ENCODE measurements at places on chromosomes 16 and 17. TPM values are rescaled to one million over a fixed set of nuclear protein-coding genes. Genes with fewer than 3 reads are reported as not detected.

SULT1A2 gene
- total RNA-seq, result 13.0 TPM

DDX52 gene
- 20.9 TPM for total RNA-seq

CLDN6 gene
- not detected for total RNA-seq

AIPL1 gene
- not detected for total RNA-seq

KCNG4 gene
- not detected for total RNA-seq

TEKT1 gene
- total RNA-seq, result not detected

TAT gene
- total RNA-seq, result not detected

PPM1D gene
- 22.3 TPM for total RNA-seq

C16orf86 gene
- total RNA-seq, result 3.8 TPM

SOX8 gene
- total RNA-seq, result 0.81 TPM

SCGB1C2 gene
- not detected for total RNA-seq

- no peak for DNase-seq
Observed at GRCh38 chr17:69534235-69534621, 119.7 kb downstream of the MAP2K6 start.

DNA sequence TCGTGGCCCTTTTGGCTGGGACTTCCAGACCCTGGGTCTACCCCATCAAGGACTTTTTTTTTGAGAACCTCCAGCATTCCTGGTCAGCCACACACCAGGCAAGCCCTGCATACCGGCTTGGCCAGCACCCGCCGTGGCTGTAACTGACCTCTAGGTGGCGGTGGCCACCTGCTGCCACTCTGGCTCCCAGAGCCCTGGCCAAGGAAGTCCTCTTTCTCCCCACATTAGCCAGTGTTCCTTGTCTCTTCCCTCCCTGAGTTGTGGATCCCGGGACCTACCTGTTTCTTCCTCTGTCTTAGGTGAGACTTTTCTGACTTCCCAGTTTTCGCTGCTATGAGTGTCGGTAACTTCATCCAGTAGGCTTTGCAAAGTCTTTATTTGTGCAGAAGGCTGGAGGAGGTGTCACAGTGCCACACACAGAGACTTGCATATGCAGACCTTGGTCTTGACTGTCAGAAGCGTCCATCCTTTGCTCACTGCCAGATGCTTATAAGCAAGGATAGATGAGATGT lies 348.3 kb downstream of the CPPED1 start:
- peak; percentile 81 for DNase-seq

DNA sequence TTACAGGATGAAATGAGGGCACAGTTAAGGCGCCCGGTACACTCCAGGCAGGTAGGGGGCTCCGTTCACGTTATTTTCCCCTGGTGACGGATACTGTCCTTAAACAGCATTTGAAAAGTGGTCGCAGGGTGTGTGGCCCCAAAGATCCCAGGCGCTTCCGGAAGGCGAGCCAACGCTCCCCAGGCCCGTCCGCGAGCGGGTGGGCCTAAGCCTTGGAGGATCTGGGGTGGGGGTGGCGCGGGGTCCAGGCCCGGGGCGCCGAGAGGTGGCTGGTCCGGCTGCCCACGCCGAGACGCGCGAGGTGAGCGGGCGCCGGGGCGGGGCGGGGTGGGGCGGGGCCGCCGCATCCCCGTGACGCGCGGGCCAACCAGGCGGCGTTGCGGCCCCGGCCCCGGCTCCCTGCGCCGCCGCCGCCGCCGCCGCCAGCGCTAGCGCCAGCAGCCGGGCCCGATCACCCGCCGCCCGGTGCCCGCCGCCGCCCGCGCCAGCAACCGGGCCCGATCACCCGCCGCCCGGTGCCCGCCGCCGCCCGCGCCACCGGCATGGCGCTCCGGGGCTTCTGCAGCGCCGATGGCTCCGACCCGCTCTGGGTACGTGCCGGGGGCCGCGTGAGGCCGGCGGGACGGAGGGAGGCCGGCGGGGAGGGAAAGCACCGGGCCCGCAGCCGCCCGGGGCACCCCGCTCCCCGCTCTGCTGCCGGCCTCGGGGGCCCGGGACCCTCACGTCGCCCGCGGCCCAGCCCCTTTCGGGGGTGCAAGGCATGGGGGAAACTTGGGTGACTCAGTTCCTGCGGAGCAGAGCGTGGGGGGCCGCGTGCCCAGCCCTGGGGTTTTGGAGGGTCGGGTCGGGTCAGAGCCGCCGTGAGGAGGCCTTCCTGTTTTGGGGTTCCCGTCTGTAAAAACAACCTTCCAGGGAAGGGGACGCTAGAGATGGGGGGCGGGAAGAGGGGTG lies at the start of gene ABCC1:
Gene ABCC1 (plus strand): TSS at position 407 of the 951 bp plus-strand sequence. CDS start 136 bp downstream, at position 543.
- peak; percentile 78 for DNase-seq

GRCh38 chr16:57846078-57846697 lies 43.9 kb upstream of the KIFC3 start:
- no peak for DNase-seq

GRCh38 chr17:16584273-16584995 lies 15.4 kb upstream of the ZNF287 start:
- DNase-seq, result peak; percentile 97

- peak; percentile 64 for DNase-seq
Observed at GRCh38 chr17:45338023-45338781, 21.4 kb upstream of the MAP3K14 start.

DNA sequence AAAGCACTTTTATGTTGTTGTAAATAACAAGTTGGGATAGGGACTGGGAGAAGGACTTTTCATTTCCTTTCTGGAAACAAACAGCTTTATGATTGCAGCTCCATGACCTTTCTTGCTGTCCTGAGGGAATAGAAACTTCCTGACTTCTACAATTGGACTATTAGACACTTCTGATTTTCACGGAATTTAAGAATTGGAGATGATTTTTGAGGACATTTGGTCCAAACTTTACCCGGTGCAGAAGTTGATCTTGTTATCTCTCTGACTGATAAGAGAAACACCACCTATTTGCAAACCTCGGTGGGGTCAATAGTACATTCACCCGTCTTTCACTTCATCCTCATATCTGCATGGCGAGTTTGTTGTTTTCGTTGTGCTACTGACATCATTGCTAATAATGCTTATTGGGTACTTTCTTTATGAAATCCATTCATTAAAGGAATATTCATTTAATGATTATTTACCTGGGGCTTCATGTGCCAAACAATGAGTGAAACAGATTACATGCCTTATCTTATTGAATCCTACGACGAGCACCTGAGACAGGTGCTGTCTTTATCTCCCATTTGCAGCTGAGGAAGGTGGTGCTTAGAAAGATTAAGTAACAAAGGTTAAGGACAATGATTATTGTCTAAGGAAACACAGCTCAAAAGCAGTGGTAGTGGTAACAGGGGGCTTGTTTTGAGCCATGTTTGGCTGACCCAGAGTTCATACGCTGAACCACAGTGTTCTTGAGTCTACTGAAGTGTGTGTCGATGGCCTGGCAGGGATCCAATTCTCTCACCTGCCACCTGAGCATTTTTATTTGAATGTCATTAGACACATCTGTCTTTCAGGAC lies 176.9 kb upstream of the FAM20A start:
- DNase-seq, result no peak

- no peak for DNase-seq
Observed at GRCh38 chr17:50518384-50519023, 10.3 kb downstream of the MYCBPAP start.

- DNase-seq, result no peak
Observed at GRCh38 chr17:3873862-3874261, 19.0 kb downstream of the CAMKK1 start.

GRCh38 chr16:57732714-57733113 lies 2.9 kb upstream of the KATNB1 start:
- no peak for DNase-seq

GRCh38 chr17:56528696-56529095 lies 64.8 kb upstream of the NOG start:
- no peak for DNase-seq

DNA sequence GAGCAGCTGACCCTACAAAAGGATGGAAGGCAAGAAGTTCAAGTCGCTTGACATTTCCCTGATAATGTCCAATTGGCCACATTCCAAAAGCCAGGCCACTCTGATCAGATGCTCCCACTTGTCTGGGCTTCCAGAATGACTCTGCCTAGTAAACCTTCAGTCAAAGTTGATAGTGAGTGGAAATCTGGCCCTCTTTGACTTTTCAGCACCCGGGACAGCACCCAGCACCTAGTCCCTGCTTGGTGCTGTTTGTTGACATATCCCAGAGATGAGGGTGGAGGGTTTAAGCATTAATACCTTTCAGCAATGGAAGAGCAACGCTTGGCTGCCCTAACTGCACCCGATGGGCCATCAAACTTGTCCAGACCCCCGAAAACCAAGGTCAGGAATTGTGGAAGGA lies 131.3 kb downstream of the AIPL1 start:
- DNase-seq, result no peak

DNA sequence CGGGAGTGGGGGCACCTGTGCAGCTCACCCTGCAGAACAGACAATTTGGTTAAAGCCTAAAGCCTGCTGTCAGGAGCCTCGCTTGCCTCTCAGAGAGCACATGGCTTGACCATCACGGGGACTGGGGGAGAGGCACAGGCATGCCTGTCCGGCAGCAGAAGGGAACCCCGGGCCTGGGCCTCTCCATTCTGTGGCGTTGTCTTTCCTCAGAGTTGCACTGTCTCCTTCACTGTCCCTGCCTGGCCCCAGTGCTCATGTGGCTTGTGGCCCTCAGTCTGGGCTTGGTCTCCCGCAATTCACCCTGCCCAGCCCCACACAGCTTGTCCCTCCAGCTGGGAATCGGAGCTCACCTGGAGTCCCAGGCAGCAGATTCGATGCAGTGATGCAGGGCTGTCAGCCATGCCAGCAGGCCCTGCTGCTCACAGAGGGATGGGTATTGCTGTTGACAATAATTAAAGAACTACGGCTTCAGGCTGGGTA lies 189.9 kb downstream of the SEC14L1 start:
- DNase-seq, result peak; percentile 43

- DNase-seq, result no peak
Observed at GRCh38 chr16:72825912-72826621, 221.9 kb downstream of the ZFHX3 start.

- no peak for DNase-seq
Observed at GRCh38 chr16:8763899-8764298, 33.5 kb downstream of the TMEM186 start.

DNA sequence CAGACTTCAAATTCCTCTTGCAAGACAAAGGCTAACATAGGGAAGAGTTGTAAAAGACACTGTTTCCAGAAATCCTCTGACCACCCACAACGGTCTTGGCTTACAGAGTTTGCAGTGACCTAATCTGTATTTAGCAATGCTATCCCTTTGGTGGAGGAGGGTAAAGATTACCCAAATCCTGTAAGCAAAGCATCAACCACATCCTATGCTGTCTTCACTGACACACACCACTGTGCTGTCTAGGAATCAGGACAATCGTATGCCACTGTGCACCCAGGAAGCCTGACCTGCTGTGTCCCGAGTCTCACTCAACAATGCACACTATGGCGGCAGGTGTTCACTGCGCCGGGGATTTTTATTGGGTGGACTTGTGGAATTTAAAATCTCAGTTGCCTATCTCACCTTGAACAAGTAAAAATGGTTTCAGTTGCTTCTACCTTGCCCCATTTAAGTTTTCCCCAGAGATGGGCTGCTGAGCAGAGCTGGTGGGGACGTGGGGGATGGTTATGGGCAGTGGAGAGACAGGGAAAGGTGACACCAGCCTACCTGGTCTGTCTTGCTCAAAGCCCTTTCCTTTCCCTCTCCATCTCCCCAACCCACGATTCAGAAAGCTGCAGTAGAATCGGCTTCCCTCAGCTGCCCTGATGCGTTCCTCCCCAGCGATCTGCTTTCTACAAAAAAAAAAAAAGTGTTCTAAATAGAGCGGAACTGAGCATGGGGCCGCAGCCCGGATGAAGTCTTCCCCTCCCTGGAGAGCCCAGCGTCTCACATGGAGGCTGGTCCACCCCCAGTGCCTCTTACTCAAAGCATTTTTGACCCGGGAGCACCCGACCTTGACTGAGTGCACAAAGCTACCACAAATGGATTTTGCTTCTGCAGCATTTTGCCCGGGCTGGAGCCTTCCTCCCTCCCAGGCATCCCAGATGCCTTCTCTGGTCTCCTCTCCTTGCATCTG lies 271.5 kb downstream of the SOX9 start:
- DNase-seq, result no peak

GRCh38 chr16:56408379-56409098 lies 16.8 kb downstream of the AMFR start:
- DNase-seq, result no peak

DNA sequence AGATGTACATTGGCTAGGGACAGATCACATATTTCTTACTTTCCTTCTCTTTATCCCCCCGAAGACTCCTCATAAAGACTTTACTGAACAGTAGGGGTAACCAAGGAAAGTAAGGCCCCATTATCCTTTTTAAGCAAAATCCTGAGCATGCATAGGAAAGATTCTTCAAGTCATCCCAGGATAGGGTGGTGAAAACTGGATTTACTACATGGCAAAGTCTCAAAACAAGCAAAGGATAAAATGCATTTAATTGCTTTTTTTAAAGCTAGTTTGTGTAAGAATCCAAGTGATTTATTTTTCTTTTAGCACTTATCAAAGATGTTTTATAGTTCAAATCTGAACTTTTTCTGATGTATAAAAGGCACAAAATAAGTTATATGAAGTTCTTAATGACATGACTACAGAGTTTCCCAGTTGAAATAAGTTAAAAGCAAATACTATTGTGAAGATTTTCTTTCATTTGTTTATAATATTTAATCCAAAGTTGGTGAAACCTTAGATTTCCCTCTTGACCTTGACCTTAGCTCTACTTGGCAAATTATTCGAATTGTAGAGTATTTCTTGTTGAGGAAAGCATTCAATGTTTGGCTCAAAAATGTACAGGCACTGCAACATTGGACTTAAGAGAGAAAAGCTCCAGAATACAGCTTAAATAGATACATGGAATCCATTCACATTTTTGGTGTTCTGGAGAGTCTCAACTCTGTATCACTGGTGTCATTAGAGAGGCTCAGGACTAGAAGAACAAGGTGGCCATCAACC lies 104.3 kb downstream of the ABCA8 start:
- no peak for DNase-seq

GRCh38 chr17:73588301-73588846 lies 55.9 kb downstream of the SDK2 start:
- DNase-seq, result no peak

GRCh38 chr17:561116-561515 lies 153.5 kb downstream of the VPS53 start:
- DNase-seq, result no peak

GRCh38 chr16:52568983-52569690 lies 22.2 kb upstream of the TOX3 start:
- no peak for DNase-seq

- no peak for DNase-seq
Observed at GRCh38 chr17:28174352-28175046, 132.0 kb downstream of the NLK start.

GRCh38 chr17:61389670-61390478 lies 9.8 kb upstream of the TBX2 start:
- peak; percentile 77 for DNase-seq

- DNase-seq, result no peak
Observed at GRCh38 chr17:48546137-48546923, 1.4 kb upstream of the HOXB2 start.

GRCh38 chr17:74737299-74738050 lies 419 bp downstream of the RAB37 start:
- DNase-seq, result no peak

GRCh38 chr17:64129515-64129764 lies 504 bp downstream of the ERN1 start:
- no peak for DNase-seq

- DNase-seq, result no peak
Observed at GRCh38 chr17:12230481-12231354, 210.0 kb downstream of the MAP2K4 start.
